ENCODE measurements at places on chromosomes 7 and 10. TPM values are rescaled to one million over a fixed set of nuclear protein-coding genes. Genes with fewer than 3 reads are reported as not detected.

The IGFBP1 gene
- total RNA-seq = not detected

The VAX1 gene
- not detected for total RNA-seq

DNA sequence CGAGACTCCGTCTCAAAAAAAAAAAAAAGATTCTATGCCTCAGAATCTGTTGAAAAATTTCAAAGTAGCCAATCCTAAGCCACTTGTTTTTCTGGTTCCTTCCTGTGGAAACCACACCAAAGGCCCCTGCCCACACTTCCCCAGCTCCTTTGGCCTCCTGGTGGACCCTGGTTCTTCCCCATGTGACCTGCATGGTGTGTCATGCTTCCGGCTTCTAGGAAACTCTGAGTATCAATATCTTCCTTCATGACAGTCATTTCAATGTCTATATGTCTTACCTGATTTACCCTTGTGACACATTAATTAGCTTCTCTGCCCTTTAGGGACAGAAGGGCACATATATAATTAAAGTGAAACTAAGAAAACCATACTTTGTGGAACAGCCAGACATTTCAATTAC, 80.4 kb upstream of the GRB10 start:
- no peak for DNase-seq

- DNase-seq = no peak
Measured at GRCh38 chr10:96831200-96831866, 765 bp upstream of the LCOR start.

GRCh38 chr7:7956531-7957128, 12.0 kb upstream of the GLCCI1 start:
- DNase-seq = no peak

DNA sequence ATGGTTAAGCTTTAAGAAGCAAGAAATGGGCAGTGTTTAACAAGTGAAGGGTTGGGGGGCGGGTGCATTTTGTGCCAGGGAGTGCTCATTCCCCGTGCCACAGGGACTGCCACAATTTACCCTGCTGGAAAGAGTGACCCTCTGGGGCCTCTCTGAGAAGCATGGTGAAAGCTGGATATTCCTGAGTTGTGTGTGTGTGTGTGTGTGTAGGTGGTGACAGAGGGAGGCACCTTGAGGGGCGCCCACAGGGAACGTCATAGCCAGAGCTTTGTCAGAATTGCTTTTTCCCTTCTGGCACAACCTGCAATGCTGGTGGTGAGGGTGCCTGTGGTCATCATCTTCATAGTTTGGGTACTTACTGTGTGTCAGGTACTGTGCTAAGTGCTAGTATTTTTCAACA, 2.5 kb upstream of the WDR86 start:
- DNase-seq = no peak

GRCh38 chr7:85851571-85852193, 664.8 kb upstream of the SEMA3D start:
- no peak for DNase-seq

DNA sequence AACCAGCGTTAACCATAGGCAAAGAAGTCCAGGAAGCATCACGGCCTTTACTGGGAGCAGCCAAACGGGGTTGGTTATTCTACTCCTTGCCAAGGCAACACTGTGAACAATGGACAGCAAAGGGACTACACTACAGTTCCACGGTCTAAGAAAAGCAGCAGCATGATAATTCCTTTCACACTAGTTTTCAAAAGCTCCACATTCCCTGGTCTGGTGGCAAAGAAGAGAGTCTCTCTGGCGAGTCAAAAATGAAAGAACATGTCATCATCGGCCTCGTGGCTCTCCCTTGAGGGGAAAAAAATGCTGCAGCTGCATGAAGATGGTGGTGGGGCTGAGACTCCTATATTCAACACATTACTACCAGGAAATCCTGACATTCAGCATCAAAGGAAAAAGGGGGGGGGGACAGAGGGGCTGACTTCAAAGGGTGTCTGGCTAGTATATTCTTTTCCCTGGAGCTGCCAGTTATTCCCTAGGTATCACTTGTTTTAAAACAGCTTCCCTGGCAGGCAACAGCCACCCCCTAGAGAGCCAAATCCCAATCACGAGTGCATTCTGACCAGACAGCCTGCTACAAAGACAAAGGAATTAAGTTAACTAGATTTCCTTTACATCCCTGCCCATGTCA, 49.1 kb downstream of the SLC37A3 start:
- DNase-seq = no peak

DNA sequence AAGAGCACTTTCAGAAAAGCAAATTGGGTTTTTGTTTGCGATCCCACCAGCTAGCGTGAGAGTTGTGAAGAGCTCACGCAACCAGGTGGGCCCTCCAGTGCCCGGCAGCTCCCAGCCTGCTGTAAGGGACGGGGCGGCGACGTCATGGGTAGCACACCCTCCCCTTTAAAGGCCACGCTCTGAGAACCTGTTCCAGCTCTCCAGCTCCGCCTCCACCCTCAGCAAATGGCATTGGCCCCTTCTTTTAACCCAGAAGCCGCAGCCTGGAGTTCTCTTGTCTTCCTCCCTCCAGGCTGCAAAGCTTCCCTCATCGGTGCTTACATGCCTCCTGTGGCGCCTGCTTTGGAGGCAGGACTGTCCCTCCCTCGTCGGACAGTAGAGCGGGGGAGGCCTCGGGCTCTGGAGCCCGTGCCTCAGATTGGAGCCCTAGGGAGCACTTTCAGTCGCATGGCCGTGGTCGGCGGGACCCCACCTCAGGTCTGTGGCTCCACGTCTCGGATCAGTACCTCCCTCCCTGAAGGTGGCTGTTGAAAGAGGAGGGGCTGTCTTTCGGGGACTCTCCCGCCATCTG, 32.9 kb downstream of the WIPI2 start:
- DNase-seq = no peak

DNA sequence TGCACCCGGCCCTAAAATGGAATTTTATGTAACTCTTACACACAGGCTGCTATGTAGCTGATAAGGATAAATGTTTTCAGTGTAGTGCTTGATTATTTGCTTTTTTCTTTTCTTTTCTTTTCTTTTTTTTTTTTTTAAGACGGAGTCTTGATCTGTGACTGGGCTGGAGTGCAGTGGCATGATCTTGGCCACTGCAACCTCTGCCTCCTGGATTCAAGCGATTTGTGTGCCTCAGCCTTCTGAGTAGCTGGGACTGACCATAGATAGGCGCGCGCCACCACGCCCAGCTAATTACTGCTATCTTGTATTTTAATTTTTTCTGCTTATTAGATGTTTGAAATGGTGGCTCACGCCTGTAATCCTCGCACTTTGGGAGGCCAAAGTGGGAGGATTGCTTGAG, 3.4 kb downstream of the RABGEF1 start:
- DNase-seq = no peak

The CCDC71L gene
- 24.9 TPM for total RNA-seq

- DNase-seq = no peak
Measured at GRCh38 chr10:88111294-88111693, 247.9 kb downstream of the PTEN start.

DNA sequence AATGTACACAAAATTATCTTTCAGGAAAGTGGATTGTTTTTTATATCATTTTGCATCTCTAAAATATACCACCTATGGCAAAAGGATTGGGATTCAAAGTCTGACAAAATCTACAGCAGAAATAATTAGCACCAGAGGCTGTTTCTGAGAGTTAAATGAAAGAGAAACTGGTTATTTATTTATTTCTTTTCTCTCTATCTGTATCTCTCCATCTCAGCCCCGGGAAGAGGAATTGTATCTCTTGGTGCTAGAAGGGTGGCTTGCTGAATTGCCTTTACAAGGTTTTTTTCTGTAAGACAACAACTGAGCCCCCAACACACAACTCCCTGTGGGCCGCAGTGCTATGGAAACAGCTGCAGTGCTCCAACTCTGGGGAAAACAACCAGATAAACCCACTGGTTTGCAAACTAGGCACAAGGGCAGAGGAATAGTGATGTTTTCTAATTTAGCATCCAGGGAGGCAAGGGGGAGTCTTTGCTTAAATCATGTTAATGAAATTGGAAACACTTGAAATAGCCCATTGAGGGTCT, 249.0 kb downstream of the KCNMA1 start:
- DNase-seq = no peak

The HOXA6 gene
- total RNA-seq = 18.7 TPM

The AGR3 gene
- total RNA-seq = 241 TPM

- DNase-seq = no peak
Measured at GRCh38 chr10:61589547-61590243, 73.0 kb upstream of the CABCOCO1 start.

GRCh38 chr7:29853789-29854188, 47.5 kb downstream of the WIPF3 start:
- no peak for DNase-seq

GRCh38 chr7:150811-151221, 41.6 kb upstream of the FAM20C start:
- DNase-seq = peak; percentile 48

The C10orf90 gene
- total RNA-seq = not detected

DNA sequence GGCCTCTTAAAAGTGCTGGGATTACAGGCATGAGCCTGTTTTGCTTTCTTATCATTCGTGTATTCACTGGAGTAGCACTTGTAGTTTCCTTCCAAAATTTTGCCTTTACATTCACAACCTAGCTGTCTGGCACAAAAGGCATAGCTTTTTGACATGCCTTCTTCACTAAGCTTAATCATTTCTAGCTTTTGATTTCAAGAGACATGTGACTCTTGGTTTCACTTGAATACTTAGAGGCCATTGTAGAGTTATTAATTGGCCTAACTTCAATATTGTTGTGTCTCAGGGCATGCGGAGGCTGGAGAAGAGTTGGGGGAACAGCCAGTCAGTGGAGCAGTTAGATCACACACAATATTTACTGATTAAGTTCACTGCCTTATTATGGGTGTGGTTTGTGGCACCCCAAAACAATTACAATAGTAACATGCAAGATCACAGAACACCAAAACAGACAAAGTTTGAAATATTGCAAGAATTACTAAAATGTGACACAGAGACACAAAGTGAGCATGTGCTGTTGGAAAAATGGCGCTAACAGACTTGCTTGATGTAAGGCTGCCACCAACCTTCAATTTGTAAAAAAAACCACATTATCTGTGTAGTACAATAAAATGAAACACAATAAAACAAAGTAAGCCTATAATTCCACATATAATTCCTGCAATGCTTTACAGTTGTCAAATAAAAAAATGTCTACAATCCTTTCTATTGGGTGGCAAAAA, 43.1 kb downstream of the BRAF start:
- no peak for DNase-seq

- DNase-seq = no peak
Measured at GRCh38 chr10:44967616-44968015, 8.0 kb downstream of the RASSF4 start.

GRCh38 chr7:43072530-43072929, 39.9 kb upstream of the HECW1 start:
- no peak for DNase-seq

DNA sequence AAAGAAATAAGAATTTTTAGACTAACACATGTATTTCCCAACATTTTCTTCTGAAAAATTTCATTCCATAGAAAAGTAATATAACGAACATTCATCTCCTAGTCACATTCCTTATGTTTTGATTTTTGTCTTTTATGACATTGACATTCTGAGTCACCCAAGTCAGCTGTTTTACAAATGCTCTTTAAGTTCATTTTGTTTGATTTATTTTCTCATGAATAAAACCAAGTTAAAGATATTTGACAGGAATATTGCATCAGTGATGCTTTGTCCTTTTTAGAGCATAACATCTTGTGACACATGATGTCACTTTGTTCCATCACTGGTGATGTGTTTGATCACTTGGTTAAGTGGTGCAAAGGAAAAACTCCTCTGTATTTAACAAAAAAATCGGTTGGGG, 48.4 kb downstream of the HGF start:
- DNase-seq = no peak

DNA sequence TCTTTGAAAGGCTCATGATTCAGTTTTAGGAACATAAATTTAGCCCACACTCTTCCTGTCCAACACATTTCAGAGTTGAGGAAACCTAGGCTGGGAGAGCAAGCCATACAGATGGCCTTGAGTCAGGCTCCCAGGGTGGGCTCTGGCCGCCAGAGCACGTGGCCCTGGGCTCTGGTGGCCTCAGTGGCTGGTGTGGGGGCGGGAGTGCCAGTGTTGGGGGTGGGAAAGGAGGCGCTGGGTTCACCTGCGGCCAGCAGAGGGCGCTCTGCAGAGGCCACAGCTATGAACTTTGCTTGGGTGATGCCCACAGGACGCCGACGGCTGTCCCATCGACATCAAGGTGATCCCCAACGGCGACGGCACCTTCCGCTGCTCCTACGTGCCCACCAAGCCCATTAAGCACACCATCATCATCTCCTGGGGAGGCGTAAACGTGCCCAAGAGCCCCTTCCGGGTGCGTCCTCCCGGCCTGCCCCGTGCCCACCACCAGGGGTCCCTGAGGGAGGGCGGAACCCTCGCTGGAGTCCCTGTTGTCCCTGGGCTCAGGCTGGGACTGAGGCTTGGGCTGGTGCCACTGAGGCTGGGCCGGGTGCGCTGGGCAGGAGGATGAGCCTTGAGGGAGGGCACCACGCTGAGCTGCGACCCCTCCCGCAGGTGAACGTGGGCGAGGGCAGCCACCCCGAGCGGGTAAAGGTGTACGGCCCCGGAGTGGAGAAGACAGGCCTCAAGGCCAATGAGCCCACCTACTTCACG, 11.9 kb downstream of the FLNC start:
- peak; percentile 68 for DNase-seq

- peak; percentile 71 for DNase-seq
Measured at GRCh38 chr10:119395280-119396007, 147.1 kb downstream of the RGS10 start.

DNA sequence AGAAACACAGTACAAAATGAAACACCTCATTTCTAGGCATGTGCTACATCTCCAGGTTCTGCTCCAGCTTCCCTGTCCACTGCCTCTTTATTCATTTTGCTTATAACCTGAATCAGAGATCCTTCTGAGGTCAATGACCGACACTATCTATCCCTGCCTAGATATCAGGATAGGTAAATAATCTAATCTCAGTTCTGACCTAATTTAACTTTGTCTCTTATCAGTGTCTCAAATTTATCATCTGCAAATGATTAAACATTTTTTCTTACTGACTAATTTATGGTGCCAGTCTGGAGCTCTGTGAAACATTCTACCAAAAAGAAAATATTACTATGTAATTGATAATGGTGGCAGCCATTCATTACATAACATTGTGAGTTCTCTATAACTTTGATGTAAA, 61.1 kb downstream of the SGCE start:
- DNase-seq = no peak

GRCh38 chr7:293681-294439, 3.9 kb downstream of the FOXL3 start:
- no peak for DNase-seq

- peak; percentile 75 for DNase-seq
Measured at GRCh38 chr7:66952343-66953043, 31.5 kb downstream of the TMEM248 start.

- no peak for DNase-seq
Measured at GRCh38 chr10:2038036-2038435, 300.7 kb upstream of the ADARB2 start.

The HERPUD2 gene
- total RNA-seq = 20.1 TPM

DNA sequence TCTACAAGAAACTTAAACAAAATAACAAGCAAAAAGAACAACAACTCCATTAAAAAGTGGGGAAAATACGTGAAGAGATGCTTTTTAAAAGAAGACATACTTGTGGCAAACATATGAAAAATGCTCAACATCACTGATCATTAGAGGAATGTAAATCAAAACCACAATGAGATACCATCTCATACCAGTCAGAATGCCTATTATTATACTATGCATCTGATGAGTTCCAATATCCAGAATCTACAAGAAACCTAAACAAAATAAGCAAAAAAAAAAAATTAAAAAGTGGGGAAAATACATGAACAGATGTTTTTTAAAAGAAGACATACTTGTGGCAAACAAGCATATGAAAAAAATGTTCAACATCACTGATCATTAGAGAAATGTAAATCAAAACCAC, 29.6 kb upstream of the AKR1C3 start:
- DNase-seq = no peak
